CD4-positive, alpha-beta T cell (primary cell): ENCODE measurements at places on chromosomes 6 and 20.

- no peaks in the 10 kb centered on the region for H3K4me1 ChIP-seq
- H3K27me3 ChIP-seq = no peaks in the 10 kb centered on the region
- H3K4me3 ChIP-seq = no peak overlapping the region
- DNase-seq = no peak
Observed at GRCh38 chr6:139944131-139944530, 569.7 kb upstream of the CITED2 start.

DNA sequence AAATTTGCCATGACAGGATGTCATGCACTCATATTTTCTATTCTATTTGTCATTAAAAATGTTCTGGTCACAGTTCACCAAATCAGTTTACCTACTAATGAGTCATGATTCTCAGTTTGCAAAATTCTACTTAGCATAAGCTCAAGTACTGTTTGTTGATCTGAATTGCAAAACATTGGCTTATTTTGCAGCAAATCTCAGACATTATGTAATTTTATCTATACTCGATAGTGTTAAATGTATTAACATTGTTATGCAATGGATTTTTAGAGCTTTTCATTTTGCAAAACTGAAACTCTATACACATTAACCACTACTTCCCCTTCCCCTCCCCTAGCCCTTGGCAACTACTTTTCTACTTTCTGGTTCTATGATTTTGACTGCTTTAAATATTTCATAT, 213.8 kb upstream of the ZFP64 start:
- H3K4me1 ChIP-seq = peaks cover 50% of the 10 kb centered on the region
- no peak overlapping the region for H3K4me3 ChIP-seq
- H3K36me3 ChIP-seq = no peaks in the 10 kb centered on the region
- H3K27ac ChIP-seq = peak overlapping the region; percentile 41

DNA sequence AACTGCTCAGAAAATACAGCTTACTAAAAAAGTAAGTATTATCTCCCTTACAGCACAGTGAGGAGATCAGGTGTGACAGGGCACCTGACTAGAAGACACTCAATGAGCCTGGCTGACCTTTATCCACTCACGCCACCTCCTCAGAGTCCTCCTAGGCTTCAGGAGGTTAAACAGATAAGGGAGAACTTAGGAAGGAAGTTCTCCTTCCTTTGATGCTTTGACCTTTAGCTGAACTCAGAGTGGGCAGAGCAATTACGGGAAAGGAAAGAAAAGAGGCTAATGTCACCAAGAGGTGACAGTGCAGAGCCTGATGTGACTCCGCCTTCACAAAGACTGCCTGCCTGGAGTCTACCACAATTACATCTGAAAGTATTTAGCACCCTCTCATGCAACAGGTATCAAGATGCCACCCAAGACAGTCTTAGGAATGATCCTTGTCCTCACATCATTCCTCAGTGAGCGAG, 36.7 kb downstream of the MAN1A1 start:
- H3K36me3 ChIP-seq = no peaks in the 10 kb centered on the region
- no peaks in the 10 kb centered on the region for H3K27me3 ChIP-seq
- H3K27ac ChIP-seq = no peak overlapping the region

DNA sequence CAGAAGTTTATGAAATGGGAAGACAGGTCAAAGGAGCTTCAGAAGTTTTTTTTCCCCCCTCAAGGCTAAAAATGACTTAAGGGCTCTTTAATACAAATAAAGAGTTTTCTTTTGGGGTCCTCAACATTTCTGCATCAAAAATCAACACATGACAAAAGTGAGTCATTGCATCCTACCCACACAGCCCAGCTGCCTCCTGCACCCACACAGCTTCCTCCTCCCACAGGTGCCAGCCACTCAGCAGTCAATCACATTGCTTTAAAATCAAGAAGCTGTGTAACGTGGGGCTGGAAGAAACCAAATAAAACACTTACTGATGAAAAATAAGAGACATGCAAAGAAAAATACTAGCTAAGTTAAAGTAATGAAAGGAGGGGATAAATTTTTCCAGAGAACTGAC, 68.5 kb downstream of the MAP3K5 start:
- DNase-seq = peak; percentile 43
- H3K4me1 ChIP-seq = peaks cover 22% of the 10 kb centered on the region
- no peaks in the 10 kb centered on the region for H3K27me3 ChIP-seq
- no peaks in the 10 kb centered on the region for H3K36me3 ChIP-seq
- no peak overlapping the region for H3K27ac ChIP-seq
- no peak overlapping the region for H3K4me3 ChIP-seq

- H3K36me3 ChIP-seq = no peaks in the 10 kb centered on the region
- H3K27me3 ChIP-seq = no peaks in the 10 kb centered on the region
- no peak overlapping the region for H3K27ac ChIP-seq
Observed at GRCh38 chr6:121794630-121795029, 359.2 kb downstream of the GJA1 start.

DNA sequence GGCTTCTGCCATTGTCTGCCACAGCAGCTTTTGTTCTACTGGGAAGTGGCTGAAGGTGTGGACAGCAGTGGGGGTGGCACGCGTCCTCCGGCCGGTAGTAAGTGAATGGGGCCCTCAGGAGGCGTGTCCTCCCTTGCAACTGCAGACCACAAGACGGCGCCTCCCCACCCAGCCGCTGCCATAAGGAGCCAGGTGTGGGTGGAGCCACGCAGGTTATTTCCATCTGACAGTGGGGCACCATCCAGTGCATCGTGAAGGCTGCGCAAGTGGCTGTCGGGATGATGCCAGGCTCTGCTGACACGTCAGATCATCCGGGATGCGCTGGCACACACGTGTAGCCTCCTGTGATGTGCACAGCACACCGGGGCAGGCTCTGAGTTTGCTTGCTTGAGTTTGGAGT, 379.7 kb downstream of the CDH4 start:
- DNase-seq = no peak
- no peaks in the 10 kb centered on the region for H3K36me3 ChIP-seq
- no peak overlapping the region for H3K4me3 ChIP-seq
- no peaks in the 10 kb centered on the region for H3K4me1 ChIP-seq
- no peak overlapping the region for H3K27ac ChIP-seq

GRCh38 chr20:13684566-13685222, 46.0 kb upstream of the TASP1 start:
- H3K36me3 ChIP-seq = no peaks in the 10 kb centered on the region
- no peak overlapping the region for H3K4me3 ChIP-seq
- no peak for DNase-seq
- H3K4me1 ChIP-seq = no peaks in the 10 kb centered on the region
- peaks cover 16% of the 10 kb centered on the region for H3K27me3 ChIP-seq

DNA sequence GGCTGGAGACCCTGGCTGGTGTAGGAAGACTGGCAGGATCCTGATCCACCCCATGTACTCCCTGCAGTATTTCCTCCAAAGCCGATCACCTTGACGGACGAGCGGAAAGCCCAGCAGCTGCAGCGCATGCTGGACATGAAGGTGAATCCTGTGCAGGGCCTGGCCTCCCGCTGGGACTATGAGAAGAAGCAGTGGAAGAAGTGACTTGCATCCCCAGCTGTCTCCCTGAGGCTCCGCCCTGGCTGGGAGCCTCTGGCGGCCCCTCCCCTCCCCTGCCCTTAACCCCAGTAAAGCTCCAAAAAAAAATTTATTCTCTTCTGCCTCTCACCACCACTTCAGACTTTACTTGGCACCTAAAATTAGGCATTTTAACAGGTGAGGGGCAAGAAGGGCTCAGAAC, 7.0 kb downstream of the COX4I2 start:
- peaks cover 7% of the 10 kb centered on the region for H3K4me1 ChIP-seq
- DNase-seq = no peak
- no peak overlapping the region for H3K27ac ChIP-seq
- no peaks in the 10 kb centered on the region for H3K36me3 ChIP-seq

DNA sequence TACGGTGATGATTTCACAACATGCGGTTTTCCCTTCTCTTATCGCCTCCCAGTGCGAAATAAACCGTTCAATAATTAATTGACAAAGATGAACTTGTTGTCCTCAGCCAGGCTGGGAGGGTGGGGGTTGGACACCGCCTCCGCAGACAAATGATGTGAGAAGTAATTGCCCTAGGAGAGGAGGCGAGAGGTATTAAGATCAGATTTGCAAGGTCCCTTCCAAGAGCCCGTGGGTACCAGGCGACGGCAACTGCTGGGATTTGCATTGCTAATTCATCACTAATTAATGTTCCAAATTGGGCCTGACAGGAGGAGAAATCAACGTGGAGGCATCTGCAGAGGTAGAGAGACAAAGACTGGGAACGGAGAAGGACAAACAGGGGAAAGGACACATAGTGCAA, 90.2 kb upstream of the CCDC167 start:
- DNase-seq = no peak
- H3K27me3 ChIP-seq = no peaks in the 10 kb centered on the region
- H3K4me3 ChIP-seq = no peak overlapping the region
- no peak overlapping the region for H3K27ac ChIP-seq
- no peaks in the 10 kb centered on the region for H3K4me1 ChIP-seq
- no peaks in the 10 kb centered on the region for H3K36me3 ChIP-seq

GRCh38 chr20:33337531-33338165, 54.6 kb downstream of the BPIFB1 start:
- no peaks in the 10 kb centered on the region for H3K4me1 ChIP-seq
- no peak for DNase-seq
- no peak overlapping the region for H3K4me3 ChIP-seq
- H3K27me3 ChIP-seq = no peaks in the 10 kb centered on the region
- no peaks in the 10 kb centered on the region for H3K36me3 ChIP-seq
- no peak overlapping the region for H3K27ac ChIP-seq

DNA sequence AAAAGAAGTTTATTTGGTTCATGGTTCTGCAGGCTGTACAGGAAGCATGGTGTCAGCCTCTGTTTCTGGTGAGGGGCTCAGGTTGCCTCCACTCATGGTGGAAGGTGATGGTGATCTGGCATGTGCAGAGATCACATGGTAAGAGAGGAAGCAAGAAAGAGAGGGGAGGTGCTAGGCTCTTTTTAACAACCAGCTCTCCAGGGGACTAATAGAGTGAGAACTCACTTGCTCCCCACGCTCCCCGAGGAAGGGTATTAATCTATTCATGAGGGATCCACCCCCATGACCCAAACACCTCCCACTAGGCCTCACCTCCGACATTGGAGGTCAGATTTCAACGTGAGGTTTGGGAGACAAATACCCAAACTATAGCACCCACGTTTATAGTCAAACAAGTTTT, 4.0 kb upstream of the GJB7 start:
- H3K27ac ChIP-seq = no peak overlapping the region
- H3K27me3 ChIP-seq = no peaks in the 10 kb centered on the region
- H3K36me3 ChIP-seq = no peaks in the 10 kb centered on the region
- no peak for DNase-seq
